GM06990 (cell line): ENCODE measurements at places on chromosomes 13 and 19.

DNA sequence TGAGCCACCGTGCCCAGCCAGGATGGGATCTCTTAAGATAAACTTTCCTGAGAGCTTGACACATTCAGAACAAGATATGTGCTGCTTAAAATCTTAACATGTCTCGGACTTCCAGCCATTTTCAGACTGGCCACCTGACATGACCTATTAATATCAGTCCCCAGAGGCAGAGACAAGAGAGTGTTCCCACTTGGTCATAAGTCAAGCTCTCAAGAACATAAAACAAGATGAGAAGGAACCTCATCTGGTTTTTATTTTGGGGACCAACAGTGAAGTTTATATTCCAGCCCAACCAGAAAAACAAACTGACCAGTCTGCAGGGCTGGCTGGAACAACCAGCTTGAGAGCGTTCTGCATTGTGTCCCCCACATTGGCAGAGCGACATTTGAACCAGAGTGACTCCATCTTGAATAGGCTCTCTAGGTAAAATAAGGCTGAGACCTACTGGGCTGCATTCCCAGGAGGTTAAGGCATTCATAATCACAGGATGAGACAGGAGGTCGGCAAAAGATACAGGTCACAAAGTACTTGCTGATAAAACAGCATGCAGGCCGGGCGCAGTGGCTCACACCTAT is 21.8 kb upstream of the PLEKHF1 start:
- no peak for DNase-seq

DNA sequence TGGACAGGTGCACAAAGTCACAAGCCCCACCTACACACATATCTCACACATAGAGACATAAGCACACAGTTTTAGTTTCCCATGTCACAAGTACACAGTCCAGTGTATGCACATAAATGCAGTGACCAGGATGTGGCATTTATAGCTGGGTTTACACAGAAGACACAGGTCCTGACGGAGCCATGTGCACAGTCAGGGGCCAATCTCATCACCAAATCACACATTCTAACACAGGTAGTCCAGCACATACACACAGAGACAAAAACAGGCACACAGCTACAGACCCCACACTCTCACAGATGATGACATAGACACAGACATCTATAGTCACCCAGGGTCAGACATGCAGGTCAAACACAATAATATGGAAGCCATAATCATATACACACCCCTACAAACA is 2.1 kb downstream of the NUMBL start:
- no peak for DNase-seq

DNA sequence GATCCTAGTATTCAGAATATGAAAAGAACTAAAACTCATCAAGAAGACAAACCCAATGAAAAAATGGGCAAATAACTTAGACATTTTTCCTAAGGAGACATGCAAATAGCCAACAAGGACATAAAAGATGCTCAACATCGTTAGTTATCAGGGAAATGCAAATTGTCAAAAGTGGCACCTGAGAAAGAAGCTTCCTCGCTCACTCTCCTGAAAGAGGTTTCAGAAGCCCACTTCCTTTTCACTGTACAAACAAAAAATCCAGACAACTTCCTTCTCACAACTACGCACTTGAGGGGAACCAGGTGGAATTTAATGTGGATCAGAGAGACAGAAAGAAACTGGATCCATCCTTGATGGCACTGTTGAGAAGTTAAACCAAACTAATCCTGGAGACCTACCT is 41.5 kb downstream of the KLF12 start:
- no peak for DNase-seq

DNA sequence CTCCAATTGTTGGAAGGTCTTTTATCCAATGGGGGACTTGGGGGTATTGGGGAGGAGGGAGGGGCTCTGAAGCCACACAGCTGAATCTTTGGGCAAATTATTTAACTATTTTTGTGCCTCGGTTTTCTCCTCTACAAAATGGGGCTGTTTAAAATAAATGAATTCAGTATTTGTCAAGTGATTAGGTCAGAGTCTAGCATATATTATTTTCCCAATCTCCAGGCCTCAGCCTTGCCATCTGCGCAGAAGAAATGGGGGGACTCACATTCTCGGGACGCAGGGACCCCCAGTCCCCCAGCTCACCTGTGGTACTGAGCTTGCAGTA is 1.5 kb downstream of the TLE5 start:
- DNase-seq = no peak

DNA sequence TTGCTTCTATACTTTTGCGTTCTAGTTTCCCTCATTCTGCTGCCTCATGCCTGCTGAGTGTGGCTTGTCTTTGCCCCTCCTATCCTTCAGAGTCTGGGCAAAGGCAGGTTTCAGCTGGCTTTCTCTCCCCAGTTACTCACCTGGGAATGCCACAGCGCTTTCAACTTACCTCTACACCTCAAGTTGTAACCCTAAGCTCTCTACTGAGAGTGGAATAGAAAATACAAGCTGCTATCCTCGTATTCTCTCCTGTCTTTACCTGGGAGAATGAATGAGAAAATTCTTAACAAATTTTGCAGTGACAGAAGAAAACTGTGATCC is 316.3 kb upstream of the KLF12 start:
- DNase-seq = no peak

DNA sequence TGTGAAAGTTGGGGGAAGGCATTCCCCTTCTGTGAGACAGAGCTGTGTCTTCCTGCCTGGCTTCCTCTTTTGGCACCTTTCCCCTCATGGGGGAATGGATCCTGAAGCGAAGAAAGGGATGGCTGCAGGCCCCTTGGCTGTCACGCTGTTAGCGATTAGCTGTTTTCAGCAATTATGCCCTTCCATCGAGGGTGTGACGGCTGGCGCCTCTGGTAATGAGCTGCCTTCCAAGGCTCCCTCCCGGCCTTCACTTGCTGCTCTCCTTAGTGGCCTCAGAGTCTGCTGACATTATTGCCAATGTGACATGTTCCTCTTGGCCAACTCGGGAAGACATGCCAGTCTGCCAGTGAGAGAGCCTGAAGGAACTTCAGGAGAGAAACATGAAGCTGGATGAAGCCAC is 162.1 kb downstream of the ZIC5 start:
- no peak for DNase-seq

GRCh38 chr13:63199508-63199907 is 1783.9 kb upstream of the PCDH20 start:
- DNase-seq = no peak

GRCh38 chr13:101455863-101456262 is 3.4 kb downstream of the ITGBL1 start:
- no peak for DNase-seq

DNA sequence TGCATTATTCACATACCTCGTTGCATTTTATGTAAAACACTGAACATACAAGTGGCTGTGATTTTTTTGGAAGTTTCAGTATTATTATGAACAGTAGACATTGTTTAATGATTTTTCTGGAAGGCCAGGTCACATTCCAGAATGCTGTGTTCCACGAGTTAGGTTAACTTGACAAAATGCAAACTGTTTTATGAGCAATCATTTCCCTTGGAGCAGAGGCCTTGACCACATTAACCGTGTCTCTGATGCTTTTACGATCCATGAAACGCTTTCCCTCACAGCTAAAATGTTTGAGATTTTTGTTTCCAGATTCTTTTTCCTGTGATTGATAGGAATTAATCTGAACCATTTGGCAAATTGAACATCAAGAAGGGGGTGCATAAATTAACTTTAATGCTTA is 57.8 kb downstream of the MBNL2 start:
- DNase-seq = no peak

DNA sequence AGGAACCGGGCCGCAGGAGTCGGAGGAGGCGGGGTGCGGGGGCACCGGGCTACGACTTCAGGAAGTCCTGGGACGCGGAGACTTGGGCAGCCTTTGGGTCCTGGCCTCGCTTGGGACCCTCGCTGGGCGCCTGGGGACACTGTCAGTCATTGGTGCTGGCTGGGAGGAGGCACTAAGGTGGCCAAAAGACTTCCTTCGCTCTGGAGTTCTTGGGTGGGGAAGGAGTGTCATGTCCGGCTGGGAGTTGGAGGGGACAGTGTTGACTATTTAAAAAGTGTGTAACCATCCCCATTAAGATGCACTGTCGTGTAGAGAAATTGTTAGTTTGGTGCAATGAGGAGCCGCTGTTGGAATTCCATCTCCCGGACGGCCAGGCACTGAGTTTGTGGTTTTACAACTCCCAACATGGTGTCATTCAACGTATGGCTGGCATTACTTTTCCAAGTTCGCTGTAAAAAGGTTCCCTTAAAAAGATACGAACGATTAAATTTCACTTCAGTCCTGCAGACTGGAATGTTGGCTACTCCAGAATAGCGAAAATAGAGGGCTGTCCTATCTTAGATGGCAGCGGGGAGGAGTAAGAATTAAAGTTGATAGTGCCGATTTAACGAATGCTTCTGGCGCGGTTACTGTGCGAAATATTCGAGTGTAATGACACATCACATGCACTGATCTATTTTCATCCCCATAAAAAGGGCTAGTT is 776 bp downstream of the DNAJC3 start:
- DNase-seq = no peak

- no peak for DNase-seq
These were observed 76.1 kb downstream of the KL start for GRCh38 chr13:33092073-33092987.

DNA sequence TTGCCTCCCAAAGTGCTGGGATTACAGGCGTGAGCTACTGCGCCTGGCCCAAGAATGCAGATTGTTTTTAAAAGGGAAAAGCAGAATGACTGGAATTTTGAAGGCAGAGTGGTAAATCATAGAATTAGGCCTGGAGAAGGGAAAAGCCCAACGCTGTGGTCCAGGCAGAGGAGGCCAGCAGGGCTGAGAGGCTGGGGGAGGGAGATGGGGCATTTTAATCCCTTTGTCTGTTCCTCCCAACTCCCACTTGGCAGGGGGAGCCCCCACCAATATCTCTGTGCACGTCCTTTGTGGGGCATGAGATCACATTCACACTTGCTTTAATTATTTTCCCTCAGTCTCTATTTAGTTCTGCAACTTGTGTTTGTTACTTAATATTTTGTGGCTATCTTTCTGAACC is 54.4 kb upstream of the RANBP3 start:
- no peak for DNase-seq

GRCh38 chr13:70616847-70617246 is 508.6 kb upstream of the KLHL1 start:
- no peak for DNase-seq

DNA sequence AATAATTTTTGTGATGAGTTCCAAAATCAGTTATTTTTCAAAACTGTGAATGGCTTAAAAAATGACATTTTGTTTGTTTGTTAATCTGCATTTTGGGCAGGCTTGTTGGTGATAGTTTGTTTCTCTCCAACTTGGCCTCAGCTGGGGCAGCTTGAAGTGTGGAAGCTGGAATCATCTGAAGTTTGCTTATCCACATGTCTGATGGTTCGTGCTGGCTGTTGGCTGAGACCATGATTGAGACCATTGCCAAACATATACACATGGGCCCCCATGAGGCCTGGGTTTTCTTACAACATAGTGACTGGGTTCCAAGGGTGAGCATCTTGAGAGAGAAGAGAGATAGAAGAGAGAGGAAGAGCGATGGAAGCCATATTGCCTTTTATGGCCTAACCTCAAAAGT is 201.2 kb downstream of the NDFIP2 start:
- DNase-seq = no peak

- no peak for DNase-seq
These were observed 22.6 kb downstream of the SMIM24 start for GRCh38 chr19:3457528-3458228.

- DNase-seq = no peak
These were observed 9.9 kb upstream of the EHD2 start for GRCh38 chr19:47703301-47703700.

DNA sequence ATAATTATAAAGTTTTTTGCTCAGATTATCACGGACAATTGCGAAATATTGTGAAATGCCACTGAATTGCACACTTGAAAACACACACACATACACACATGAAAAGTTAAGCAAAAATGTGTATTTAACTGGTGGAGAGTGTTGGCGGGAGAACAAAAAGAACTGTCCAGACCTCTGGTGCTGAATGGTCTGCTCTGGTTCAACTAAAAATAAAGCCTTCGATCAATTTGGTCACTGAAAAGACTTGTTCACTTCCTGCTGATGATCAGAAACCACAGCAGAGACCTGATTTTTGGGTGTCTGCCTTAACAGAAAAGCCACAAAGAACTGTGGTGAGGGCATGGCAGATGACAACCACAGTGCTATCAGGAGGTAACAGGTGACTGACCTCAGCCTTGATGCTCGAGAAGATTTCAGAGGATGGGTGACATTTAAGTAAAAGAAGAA is 4.0 kb upstream of the IGFL1 start:
- DNase-seq = no peak

DNA sequence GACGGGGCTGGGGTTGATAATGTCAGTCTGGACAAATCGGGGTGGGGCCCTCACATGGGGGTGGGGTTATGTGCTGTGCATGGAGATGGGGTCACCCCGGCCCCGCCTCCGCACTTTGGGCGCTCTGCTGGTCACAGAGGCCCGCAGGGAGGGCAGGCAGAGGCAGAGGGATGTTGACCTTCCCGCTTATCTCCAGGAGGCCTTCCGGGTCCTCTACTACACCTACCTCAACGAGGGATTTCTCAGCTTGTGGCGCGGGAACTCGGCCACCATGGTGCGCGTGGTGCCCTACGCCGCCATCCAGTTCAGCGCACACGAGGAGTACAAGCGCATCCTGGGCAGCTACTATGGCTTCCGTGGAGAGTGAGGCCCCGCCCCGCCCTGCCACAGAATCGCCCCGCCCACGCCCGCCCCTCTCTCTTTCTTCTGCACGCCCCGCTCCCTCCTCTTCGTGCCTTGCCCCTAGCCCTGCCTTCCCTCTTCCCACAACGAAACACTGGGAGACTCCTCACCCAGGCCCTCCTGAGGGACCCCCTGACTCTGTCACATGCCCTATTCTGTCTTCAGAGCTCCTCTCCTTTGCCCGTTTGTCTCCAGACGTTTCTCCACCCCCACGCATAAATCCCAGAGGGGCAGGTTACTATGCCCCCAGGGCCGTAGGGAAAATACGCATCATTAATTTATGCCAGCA is 32.8 kb downstream of the TMEM161A start:
- DNase-seq = no peak

DNA sequence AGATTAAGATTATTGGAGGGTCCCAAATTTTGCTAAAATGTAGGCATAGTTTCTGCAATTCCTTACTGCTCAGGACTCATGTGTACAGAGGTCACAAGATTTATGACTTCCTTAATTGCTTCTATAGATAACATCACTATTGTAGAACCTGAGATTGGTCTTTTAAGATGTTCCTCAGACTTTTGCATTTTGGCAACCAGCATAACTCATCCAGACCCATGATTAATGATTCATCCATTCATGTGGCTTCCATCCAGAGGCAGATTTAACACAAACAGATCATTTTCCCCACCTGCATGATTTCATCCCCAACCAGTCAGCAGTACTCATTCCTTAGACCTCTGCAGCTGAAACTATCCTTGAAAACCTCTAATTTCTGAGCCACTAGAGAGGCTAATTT is 34.5 kb upstream of the CEACAM8 start:
- no peak for DNase-seq

- no peak for DNase-seq
These were observed 4.3 kb downstream of the LGALS14 start for GRCh38 chr19:39708594-39708993.

- no peak for DNase-seq
These were observed 624.0 kb upstream of the GPC6 start for GRCh38 chr13:92602560-92602959.

- DNase-seq = no peak
These were observed 208.5 kb downstream of the PCCA start for GRCh38 chr13:100297413-100297812.

- DNase-seq = no peak
These were observed 8.1 kb upstream of the ATG4D start for GRCh38 chr19:10535613-10536012.
